ENCODE measurements at places on chromosomes 4 and X. TPM values are rescaled to one million over a fixed set of nuclear protein-coding genes. Genes with fewer than 3 reads are reported as not detected.

Gene ERCC6L
- total RNA-seq, result 9.9 TPM

Gene SSR4
- 34.2 TPM for total RNA-seq

Gene AFM
- not detected for total RNA-seq

Gene AFF2
- total RNA-seq, result 6.6 TPM

Gene HTATSF1
- 37.5 TPM for total RNA-seq

Gene REPS2
- 1.7 TPM for total RNA-seq

Gene PCDH18
- total RNA-seq, result 210 TPM

Gene POLA1
- 9.2 TPM for total RNA-seq

Gene INTS12
- total RNA-seq, result 22.9 TPM

DNA sequence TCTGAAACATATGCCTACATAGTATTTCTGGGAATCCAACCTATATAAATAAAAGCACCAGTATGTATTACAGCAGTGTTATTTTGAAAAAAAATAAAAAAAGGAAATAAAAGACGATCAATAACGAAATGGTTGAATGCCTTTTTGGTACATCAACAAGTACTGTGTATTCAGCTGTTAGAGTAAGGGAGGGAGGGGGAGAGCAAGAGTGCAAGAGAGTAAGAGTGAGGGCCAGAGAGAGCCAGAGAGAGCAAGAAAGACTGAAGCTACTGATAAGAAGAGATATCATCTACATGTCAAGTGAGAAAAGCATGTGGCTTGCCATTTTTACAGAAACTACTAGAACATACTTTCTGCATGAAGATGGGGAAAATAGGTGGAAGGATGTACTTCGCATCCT, 1.8 kb downstream of the SPIN4 start:
- DNase-seq, result peak; percentile 2

DNA sequence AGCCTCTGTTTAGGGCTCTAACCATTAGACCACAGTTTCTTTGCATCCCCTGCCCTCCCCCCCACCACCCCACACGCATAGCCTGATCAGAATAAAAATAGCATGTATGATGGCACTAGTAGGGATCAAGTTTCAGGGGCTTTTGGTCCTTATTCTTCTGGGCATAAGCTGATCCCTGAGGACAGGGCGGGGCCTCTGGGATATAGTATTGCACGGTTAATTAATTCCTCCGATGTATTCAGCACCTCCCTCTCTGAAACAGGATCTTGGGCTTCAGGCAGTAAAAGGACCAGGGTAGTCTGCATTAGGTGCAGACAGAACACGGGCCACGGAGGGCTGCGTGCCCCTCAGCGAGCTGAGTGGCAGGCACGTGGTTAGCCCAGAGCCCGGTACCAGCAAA, 57.1 kb downstream of the ELF4 start:
- no peak for DNase-seq

DNA sequence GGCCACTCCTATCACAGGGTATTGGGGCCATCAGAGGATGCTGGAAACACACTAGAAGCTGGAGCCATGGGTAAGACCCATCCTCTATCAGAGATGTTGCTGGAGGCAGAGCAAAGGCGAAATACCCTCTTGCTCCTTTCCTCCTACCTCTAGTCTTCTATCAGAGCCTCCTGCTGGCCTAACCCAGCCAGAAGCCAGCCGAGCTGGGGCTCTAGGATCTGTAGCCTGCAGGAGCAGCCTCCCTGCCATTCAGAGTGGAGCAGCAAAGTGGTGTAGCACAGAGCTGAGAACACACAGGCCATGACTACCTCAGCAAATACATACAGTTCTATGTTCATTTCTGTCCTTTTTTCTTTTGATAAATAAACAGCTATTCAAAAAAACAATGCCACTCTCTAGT, 35.7 kb downstream of the GATB start:
- no peak for DNase-seq

GRCh38 chr4:155376387-155377268, at the start of gene MAP9:
MAP9 (minus strand) TSS chr4:155376965; CDS start chr4:155375850, 1,115 bp downstream.
- peak; percentile 93 for DNase-seq

DNA sequence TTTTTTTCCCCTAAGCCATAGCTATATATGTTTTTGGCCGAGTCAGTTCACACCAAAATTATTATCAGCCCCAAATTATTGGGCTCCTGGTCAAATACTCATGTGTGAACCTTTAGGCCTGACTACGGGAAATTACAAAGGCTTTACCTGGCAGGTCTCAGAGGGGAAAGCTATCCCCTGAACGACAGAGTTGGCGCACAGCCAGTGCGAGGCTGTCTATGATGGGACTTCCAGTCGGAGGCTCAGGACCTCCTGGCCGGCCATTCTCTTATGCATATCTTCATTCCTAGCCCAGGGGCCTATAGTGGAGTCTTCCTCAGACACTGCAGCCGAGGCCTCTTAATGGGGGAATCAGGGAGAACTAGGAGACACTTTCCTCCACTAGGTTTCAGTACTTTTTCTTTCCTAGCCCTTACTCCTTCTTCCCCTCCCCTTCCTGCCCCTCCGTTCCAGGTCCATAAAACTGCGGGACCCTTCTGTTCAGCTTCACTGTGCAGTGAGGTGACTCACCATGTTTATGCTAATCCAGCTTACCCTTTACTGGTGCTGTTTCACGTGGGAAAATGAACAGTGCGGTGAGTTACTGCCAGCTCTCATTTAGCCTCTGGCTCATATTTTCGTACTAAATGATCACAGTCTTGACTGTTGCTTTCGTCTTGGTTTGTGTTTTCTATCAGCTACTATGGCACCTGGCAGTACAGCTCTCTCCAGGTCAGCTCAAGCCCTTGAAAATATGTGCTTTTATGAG, 533.9 kb downstream of the FSTL5 start:
- DNase-seq, result no peak

DNA sequence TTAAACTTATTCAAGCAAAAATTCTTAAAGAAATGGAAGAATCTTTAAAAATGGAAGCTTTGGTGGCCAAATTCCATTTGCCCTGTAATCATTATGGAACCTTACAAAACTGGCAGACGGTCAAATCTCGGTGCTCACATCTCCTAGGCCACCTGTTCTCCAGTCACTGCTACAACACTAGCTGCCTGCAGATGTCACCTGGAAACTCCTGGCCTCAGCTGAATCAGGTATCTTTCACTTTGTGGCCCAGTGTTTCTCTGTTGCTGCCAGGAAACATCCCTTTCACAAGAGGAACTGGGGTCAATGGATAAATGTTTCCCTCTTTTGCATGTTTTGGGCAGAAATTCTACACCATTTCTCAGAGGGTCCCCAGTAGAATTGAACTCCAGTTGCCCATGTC, 4.2 kb upstream of the CXCL3 start:
- no peak for DNase-seq

GRCh38 chr4:112287258-112287989, 1.7 kb upstream of the TIFA start:
- DNase-seq, result no peak

GRCh38 chr4:13534344-13535063, 9.8 kb downstream of the NKX3-2 start:
- no peak for DNase-seq

DNA sequence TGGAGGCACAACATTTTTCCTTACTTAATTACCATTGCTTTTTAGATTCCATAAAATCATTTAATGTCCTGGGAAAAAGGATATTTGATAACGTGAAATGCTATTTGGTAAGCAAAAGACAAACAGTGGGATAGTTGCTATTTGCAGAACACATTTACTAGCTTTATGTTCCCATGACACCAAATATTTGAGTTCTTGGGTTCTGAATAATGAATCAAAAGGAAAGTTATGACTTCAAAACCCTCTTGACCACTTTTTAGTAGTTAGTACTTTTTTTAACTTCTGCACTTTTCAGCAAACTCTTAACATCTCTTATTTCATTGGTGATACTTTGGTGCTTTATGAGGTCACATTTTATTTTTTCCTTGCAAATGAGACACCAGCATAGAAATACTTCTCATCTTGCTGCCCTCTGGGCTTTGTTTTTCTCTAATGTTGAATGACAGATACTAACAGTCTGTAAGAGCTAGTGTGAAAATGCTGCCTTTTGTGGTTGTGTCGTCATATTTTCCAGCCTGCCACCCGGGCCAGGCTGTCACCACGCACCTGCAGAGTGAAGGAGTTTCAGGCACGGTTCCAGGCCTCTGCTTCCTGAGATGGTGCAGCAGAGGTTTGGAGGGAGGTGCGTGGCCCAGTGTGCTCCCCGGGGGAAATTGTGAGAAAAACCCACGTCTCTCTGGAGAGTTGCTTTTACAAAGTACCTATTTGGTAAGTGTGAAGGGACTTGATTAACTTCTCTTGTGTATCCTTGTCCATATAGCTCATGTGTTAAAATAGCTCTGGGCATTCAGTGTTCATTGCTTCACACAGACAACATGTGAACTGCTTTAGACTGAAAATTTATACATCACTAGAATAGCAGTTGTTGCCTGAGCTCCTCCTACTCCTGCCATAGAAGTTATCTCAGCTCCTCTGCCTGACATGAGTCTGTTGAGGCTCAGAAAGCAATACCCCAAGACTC, 34.7 kb downstream of the MSL3 start:
- no peak for DNase-seq

- no peak for DNase-seq
Observed at GRCh38 chr4:18202486-18202885, 180.9 kb upstream of the LCORL start.

GRCh38 chr4:59729321-59729720, 1470.8 kb upstream of the ADGRL3 start:
- DNase-seq, result no peak

GRCh38 chrX:56798339-56798711, 69.3 kb downstream of the NBDY start:
- no peak for DNase-seq

- no peak for DNase-seq
Observed at GRCh38 chr4:613126-613525, 12.2 kb upstream of the PDE6B start.

DNA sequence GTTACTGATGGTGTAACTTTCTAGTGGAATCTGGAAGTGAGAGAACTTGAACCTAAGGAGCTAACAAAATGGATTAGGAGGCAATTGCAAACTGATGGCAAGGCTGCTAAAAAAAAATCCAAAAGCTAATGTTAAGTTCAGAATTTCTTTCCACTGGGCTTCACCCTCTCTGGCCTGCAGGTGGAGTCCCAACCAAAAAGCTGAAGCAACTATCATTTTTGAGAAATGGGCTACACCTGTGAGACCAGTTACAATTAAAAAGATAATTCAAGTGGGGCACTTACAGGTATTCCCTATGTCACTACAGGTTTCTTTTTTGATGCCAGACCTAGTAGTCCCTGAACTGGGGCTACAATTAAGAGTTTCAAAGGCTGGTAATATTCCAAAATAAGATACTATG, 142.1 kb upstream of the FTHL17 start:
- DNase-seq, result peak; percentile 11

- DNase-seq, result peak; percentile 30
Observed at GRCh38 chr4:93394545-93395081, 433.9 kb upstream of the ATOH1 start.

DNA sequence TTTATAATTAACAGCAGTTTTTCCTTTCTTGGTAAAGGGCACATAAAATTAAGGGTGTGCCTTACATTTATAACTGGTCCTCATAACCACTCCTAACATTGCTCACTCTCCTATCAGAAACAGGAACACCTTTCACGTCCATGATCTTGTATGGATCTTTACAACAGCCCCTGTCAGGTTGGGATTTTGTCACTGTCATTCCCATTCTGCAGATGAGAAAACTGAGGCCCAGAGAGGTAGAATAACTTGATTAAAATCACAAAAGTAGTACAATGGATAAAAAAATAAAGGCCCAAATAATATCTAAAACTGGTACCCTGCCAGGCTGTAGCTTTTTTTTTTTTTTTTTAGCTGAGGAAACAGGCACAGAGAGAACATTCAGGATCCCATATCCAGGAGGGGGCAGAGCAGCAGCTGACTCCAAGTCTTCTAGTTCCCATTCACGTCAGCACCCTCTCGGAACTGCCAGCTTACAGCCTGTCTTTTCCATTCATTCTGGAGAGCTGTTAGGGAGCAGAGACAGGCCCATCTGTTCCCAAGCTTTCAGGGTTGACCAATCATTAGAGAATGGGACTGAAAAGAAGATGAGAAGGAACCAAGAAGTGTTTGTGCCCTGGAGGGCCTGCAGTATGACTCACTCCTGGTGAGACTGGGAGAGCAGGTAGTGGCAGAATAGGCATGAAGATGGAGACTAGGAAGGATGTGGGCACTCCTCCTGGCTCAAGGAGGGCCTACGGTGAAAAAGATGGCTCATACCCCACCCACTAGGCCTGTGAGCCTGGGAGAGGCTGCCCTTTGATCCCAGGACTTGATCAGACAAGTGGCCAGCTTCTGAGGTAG, 7.3 kb downstream of the SUV39H1 start:
- peak; percentile 20 for DNase-seq

DNA sequence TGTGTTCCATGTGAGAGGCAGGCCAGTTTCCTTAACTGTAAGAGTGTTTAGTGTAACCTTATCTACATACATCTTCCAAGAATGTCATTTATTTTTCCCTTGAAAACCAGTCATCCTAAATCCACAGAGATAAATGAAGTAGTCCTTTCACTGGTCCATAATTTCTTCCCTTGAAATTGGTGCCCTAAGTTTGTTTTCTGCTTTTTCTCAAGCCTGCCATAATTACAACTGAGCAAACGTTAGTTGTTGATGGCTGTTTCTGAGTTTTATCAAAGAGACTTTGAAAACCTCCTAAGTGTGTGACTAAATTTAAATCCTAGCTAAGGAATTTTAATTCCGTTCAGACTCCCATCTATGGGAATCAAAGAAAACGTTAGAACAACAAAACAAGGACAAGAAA, 3.6 kb upstream of the TDO2 start:
- no peak for DNase-seq

GRCh38 chrX:130887376-130887775, 15.6 kb downstream of the ENOX2 start:
- DNase-seq, result no peak

DNA sequence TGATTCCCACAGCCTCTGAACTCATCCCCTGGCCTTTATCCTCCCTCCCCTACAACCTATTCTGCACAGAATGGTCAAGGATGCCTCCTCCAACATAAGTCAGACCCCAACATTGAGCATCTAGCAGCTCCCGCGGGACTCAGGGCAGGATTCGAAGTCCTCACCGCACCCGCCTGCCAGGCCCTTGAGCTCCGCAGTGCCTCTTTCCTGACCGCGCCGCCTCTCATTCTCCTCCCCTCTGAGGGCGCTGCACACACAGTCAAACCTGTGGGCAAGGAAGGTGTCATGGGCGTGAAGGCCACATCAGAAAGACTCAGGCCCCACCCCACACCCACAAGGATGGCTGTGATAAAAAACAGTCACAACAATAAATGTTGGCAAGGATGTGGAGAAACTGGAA, 84.1 kb downstream of the CPZ start:
- DNase-seq, result no peak

GRCh38 chr4:41437111-41437536, 100.8 kb upstream of the LIMCH1 start:
- DNase-seq, result no peak

GRCh38 chr4:170083541-170083940, 6.2 kb downstream of the AADAT start:
- DNase-seq, result no peak

DNA sequence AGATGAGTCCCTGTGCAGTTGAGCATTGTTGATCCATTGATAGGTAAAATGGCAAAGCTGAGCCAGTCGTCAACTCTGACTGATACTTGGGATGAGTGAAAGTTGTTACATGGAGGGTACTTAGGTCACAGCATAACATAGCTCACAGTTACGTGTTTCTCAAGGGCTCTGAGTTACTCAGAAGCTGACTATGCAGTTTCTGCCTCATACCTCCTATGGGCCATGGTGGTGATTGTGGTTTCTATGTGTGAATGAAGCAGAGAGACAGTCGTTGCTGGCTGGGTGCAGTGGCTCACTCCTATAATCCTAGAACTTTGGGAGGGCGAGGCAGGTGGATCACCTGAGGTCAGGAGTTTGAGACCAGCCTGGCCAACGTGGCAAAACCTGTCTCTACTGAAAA, 30.8 kb downstream of the FRMPD3 start:
- no peak for DNase-seq

- peak; percentile 53 for DNase-seq
Observed at GRCh38 chr4:122577808-122578781, 42.8 kb downstream of the IL21 start.
